Stimulated activated CD4-positive, alpha-beta T cell treated with anti-CD3 and anti-CD28 coated beads, TNF-alpha, amount 100 ng/mL, for 4 hours (primary cell): ENCODE measurements at places on chromosomes 11 and 22.

DNA sequence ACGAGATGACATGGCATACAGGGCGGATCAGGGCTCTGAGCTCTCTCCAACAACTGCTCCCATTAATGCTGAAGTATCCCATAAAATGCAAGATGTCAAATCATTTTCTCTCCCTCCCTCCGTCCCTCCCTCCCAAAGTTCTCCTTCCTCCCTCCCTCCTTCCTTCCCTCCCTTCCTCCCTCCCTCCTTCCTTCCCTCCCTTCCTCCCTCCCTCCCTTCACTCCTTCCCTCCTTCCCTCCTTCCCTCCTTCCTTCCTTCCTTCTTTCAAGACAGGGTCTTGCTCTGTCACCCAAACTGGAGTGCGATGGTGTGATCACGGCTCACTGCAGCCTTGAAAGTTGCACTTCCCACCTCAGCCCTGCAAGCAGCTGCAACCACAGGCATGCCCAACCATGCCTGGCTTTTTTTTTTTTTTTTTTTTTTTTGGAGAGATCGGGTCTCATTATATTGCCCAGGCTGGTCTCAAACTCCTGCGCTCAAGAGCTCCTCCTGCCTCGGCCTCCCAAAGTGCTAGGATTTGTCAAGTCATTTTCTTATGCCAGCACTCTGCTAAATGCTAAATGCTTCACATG is 38.2 kb downstream of the TXN2 start:
- no peak for DNase-seq

- no peak for DNase-seq
Measured at GRCh38 chr11:29333993-29334775, 682.6 kb downstream of the KCNA4 start.

- DNase-seq, result no peak
Measured at GRCh38 chr11:83674102-83674896, 388.1 kb upstream of the CCDC90B start.

DNA sequence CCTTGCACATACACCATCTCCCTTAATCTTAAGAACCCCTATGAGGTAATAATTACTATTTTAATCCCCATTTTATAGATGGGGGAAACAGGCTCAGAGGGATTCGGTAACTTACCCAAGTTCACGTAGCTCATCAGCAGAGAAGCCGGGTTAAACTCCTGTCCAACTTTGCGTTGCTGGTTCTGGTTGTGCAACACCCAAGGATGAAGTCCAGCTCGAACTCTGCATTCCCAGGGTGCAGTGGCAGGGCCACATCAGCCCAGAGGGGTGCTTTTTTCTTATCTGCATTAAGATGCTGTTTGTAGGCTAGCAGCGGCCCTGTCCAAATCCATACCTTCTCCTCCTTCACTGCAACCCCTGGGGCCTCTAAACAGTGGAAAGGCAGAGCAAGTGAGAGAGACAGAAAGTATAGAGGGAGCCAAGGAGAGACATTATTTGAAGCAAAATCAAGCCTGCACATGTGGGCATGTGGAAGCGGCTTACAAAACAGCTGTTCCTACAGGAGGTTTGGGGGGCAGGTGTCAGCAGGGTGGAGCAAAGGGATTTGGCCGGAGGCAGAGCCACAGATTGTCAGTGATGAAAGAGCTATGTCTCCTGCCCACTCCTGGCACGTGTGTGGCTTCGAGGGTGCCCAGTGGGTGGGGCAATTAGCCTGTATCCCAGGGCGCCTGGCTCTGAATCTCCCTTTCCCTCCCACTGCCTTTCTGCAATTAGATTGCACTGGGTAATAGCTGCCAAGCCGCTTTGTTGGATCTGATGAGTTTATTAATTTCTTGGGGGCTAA is 129.5 kb upstream of the TBCEL start:
- no peak for DNase-seq

DNA sequence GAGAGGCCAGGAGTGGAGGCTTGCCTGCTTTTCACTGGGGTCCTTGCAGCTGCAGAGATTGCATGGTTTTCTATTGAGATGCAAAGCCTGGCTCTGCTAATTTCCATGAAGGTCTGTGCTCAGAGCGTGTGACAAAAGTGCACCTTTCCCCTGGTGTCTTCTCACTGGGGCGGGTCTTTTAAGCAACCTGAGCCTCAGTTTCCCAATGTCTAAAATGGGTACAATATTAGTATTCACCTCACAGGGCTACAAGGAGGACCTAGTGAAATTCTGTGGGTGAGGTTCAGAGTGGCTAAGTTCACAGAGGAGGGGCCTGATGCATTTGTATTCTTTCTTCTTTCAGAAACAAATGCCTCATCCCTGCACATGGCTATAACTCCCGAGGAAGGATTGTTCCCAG is 20.3 kb downstream of the PPM1F start:
- no peak for DNase-seq

- no peak for DNase-seq
Measured at GRCh38 chr11:72235351-72236057, 8.5 kb downstream of the PHOX2A start.

GRCh38 chr11:76237914-76238313 is 31.6 kb upstream of the WNT11 start:
- DNase-seq, result no peak

DNA sequence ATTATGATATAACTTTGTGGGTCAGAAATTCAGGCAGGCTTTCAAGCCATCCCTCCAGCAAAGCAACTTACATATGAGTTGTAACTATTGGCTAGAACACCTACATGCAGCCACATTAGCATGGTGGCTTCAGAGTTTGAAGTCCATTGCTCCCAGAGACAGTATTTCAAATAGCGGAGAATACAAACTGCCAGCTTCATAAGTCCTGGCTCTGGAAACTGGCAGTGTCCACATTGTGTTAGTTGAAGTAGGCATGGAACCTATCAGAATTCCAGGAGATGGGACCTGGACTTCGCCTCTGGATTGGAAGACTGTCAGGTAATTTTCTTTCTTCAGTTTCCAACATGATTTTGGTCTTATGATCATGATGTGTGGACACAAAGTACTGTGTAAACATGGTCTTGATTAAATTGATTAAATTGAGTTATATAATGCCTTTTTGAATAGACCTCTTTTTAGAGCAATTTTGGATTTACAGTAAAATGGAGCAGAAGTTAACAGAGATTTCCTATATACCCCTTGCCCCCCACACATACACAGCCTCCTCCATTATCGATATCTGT is 209.9 kb upstream of the NAV2 start:
- no peak for DNase-seq

GRCh38 chr11:31236143-31236542 is 133.4 kb downstream of the DCDC1 start:
- DNase-seq, result no peak

- DNase-seq, result no peak
Measured at GRCh38 chr22:30865656-30866055, 102.9 kb downstream of the MORC2 start.

GRCh38 chr22:21762712-21763581 is 27.4 kb upstream of the YPEL1 start:
- DNase-seq, result no peak

GRCh38 chr11:45994371-45995341 is 72.2 kb downstream of the LARGE2 start:
- no peak for DNase-seq

- no peak for DNase-seq
Measured at GRCh38 chr11:102559839-102560238, 29.3 kb upstream of the MMP7 start.

- DNase-seq, result no peak
Measured at GRCh38 chr11:69563946-69564775, 76.8 kb upstream of the CCND1 start.

GRCh38 chr22:32044477-32044876 is 1.4 kb downstream of the SLC5A1 start:
- no peak for DNase-seq

DNA sequence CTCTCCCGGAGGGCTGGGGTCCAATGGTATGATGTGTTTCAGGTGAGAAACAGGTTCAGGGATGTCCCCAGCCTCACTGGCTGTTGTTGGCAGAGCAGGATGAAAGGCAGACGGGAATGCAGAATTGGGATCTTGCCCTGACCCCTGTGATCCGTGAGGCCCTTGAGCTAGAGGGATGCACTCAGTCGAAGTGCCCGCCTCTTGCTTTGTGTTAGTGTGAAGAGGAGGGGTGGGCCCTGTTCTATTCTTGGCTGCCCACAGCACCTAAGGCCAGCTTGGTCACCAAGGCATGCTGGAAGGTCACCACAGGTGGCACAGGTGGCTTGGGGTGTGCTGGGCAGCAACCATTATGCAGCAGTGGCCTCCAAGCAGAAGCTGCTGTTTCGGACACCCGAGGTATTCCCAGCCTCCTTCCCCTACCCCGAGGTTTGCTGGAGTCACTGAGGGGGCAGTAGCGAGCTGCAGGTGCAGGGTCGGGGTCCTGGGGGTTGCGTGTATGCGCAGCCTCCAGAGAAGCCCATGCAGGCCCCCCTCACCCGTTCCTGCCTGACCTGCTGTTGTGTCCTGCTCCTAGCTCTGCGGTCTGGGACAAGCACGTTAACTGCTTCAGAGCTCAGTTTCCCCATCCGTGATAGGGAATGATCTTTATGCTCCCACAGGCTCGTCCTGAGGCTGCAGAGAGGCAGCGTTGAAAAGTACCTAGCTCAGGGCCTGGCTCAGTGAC is 13.0 kb downstream of the LRP5 start:
- DNase-seq, result no peak

DNA sequence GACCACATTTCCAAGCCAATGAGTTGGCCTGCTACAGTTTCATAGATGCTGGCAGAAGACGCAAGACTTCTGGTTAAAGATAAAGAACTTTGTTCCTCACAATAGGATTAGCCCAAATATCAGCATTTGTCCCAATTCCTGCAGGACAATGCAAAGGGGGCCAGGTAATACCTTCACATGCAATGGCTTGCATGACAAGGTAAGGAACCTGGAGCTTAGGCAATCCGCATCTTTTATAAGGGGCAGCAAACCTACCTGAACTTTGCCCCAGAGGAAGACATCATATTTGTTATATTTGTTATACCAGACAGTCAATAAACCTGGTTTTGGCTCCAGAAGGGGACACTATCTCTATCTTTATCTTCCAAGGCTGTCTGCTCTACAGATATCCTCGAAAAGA is 5.3 kb downstream of the P2RY6 start:
- DNase-seq, result no peak

GRCh38 chr11:1233351-1234053 is 10.6 kb downstream of the MUC5B start:
- DNase-seq, result no peak

- DNase-seq, result no peak
Measured at GRCh38 chr22:48089601-48090331, 1327.3 kb downstream of the TBC1D22A start.

DNA sequence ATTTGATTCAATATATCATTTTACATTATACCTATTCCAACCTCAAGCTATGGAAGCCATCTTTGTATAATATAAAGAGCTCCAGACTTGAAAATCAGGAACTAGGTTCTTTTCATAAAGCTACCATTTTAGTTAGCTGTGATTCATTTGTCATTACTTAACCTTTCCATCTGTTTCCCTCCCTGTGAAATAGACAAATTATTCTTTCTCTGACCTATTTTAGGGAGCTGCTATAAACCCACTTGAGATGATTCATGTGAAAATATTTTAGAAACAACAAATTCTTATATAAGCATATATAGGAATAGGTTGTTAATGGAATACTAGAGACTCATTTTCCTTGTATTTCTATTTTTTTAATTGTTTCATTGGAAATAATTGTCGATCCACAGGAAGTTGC is 1012.1 kb downstream of the OPCML start:
- no peak for DNase-seq

DNA sequence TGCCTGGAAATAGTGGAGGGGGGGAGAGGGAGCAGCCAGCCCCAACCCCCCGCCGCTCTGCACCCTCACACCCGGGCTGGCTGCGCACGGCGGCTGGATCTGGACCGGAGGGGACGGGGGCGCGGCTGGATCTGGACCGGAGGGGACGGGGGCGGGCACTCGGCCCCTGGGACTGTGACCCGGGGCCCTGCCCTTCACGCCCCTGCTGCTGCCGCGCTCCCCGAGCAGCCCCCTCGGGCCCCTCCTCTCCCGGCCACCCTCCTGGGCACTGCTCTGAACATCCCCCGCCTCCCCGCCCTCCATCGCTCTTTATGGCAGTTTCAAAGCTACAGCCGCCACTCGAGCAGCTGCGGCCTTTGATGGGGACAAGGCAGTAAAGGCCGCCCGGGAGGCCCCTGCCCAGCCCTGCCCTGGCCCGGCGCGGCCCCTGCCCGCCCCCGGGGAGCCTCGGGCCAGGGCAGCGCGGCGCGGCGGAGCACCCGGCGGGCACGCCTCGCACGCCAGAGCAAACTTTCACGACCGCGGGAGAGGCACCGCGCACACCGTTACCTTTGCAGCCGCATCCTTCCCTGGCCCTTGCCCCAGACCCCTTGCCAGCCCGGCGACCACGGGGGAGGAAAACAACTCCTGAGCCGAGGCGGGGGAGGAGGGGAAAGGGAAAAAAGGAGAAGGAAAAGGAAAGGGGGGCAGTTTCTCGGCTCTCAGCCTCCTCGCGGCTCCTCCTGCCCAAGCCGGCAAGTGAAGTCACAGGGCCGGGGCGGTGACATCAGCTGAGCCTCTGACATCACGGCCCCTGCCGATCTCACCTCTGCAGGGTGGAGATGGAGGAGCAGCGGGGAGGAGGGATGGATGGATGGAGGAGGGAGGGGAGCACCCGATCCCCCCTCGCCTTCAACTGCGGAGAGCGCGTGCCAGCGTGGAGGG is 13.1 kb upstream of the TCF20 start:
- no peak for DNase-seq

DNA sequence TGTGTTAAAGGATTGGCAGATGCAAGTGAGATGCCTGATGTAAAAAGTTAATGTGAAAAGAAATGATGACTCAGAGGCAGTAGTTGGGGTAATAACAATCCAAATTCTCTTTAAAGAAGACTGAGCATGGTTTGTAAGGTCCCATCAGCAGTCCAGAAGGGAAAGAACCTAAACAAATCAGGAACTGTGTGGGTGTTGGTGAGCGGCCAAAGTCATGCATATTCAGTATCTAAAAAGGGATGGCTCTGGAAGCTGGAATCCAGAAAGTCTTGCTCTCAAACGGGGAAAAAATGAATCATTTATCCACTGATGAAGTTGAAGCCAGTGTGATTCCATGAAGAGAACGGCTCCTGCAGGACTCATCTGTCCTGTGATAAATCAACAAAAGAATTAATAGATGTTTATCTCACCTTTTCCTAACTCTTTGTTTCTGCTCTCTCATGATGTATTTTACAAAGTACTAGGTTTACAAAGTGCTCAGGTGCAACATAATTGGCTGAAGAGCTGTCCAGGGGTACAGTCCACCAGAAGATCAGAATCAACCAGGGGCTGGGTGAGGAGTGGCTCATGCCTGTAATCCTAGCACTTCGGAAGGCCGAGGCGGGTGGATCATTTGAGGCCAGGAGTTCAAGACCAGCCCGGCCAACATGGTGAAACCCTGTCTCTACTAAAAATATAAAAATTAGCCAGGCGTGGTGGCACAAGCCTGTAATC is 20.5 kb upstream of the SORL1-AS1 start:
- no peak for DNase-seq

DNA sequence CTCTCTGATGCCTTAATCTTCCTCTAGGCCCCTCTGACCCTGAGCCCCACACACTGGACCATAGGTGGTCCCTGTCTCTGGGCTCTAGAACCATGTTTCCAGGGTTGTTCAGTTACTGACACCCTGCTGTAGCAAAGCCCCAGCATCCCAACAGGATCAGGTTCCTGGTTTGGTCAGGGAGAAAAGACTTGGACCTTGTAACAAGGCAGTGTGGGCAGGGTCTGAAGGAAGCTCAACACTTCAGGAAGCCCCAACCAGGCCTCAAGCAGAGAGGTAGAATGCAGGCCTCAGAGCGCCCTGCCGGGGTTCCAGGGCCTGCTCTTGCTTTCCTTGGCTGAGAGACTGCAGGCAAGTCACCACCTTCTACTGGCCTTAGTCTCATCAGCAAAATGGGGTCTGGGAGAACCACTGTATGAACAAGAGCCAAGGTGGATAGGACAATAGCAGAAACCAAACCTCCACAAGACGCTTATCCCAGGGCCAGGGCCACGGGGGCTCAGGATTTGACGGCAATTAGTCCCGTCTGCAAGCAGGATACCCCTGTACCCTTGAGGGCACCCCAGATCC is 4.8 kb downstream of the ARAP1 start:
- DNase-seq, result no peak
